ENCODE measurements at places on chromosomes 11 and 22.

GRCh38 chr11:44079376-44079775, 13.3 kb downstream of the ACCS start:
- no peak for DNase-seq

DNA sequence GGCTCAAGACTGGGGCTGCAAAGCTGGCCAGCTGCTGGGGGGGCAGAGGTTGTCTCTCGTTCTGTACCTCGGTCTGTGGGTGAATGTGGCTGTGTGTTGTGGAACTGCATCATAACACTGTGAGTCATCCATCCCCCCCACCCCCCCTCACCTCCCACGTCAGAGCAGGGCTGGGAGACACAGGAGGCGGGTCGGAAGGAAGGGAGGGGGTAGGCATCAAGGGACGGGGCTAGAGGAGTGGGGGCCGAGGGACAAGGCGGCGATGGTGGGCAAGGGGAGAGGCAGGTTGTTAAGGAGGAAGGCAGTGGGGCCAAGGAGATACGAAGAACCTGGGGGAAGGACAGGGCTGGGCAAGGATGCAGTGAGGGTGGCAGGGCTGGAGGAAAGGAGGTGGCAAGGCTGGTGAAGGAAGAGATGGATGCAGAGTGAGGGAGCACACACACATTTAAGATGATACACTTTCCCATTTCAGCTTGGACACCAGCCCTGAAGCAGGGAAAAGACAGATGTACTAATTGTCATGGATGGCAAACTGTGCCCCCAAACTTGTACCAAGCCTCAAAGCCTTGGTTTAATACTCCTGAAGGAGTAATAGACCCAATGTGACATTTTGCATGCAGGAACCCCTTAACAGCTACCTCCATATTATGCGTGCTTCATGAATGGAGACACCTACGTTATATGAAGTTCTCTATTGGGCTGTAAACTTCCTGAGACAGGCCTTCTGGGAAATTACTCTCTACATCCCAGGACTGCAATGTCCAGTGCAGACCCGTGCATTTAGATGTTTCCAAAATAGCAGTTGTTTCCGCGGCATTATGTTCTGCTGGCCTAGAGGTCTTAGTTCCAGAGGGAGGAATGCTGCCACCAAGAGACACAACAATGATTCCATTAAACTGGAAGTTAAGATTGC, at the start of gene YPEL4:
YPEL4 (minus strand) TSS at position 87 of the 913 bp plus-strand sequence. CDS start 2,805 bp downstream, outside the sequence.
- peak; percentile 80 for DNase-seq

DNA sequence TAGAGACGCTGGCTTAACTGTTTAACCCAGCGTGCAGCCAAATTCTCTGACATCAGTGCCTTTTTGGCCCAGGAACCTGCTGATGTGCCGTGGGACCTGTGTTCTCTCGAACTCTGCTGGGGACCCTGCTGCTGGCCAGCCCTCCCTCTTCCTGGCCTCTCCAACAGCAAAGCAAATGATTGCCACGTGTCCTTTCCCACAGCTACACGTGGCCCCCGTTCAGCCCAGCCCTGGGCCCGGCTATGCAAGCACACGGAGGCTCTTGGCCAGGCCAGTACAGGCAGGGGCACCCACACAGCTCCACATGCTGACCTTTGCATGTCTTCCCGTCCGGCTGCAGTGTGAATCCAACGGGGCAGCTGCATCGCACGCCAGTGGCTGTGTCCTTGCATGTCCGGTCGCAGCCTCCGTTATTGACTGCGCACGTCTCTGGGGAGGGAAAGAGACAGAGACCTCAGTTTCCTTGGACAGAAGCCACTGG, 51.6 kb upstream of the TTLL12 start:
- DNase-seq, result no peak

DNA sequence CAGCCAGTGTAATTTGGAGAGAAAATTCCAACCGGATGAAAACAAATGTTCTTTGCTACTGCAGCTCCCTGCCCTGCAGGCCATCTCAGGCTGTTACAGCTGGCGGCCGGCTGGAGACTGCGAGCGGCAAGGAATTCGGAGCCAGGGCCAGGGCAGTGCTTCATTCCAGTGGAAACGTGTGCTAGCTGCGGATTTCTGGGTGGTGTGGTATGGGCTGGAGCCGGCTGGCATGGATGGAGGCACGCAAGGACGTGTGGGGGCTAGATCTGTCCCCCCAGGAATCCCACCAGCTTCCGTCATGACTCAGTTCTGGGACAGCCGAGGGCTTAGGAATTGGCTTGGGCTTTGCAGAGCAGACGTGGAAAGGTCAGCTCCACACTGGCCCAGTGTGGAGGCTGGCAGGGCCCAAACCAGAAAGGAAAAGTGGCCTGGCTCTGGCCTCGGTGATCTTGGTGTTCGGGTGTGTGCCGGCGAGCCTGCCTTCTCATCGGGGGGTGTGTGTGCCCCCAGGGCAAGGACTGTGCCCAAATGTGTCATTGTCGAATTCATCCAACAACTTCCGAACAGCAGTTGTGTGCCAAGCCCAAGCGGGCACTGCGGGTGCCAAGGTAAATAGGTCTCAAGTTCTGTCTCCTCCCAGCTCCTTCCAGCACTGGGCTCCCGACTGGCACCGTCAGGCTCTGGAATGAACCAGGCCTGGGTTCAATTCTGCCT, 48.1 kb upstream of the SHISAL1 start:
- no peak for DNase-seq

- DNase-seq, result peak; percentile 75
Observed at GRCh38 chr22:45994491-45995404, 17.8 kb upstream of the WNT7B start.

- no peak for DNase-seq
Observed at GRCh38 chr11:42234451-42234951, 775.0 kb upstream of the LRRC4C start.

DNA sequence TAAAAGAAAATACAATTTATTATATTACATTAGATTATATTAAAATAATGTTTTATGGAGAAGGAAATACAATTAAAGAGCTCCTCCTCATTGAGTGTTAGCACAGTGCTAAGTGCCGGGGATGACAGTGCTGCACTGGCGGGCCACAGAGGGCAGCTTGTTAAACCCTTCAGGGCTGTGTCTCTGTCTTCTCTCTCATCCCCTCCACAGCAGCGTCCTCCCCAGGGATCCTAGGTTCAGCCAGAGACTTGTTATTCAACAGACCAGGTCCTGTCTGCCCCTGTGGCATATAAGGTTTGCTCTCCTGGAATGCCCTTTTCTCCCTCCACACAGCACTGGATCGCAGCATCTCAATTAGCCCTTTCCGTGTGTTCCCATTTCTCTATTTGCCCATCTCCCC, 14.2 kb downstream of the THYN1 start:
- no peak for DNase-seq

- DNase-seq, result no peak
Observed at GRCh38 chr11:128690665-128691101, 3.2 kb upstream of the FLI1 start.

All from CD4-positive, alpha-beta T cell treated with Interleukin-21 for 1 hour (primary cell).